ENCODE measurements at places on chromosomes 1 and 21.

DNA sequence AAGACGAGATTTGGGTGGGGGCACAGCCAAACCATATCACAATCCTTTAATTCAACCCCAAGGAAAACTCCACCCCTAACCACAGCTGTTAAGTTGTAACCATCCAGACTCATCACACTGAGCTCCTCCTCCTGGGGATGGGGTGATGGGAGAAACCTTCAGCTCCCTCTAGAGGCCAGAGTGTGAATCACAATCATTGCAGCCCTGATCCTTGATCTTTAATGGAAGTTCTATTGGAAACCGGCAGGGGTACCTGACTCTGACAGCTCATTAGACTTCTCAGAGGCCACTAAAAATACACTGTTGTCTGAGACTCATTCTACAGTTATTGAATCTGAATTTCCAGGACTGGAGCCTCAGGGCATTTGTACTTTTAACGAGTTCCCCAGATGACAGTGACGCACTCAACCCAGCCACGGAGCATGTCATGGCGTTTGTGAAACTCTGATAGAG lies 127.2 kb downstream of the IGSF21 start:
- peak; percentile 33 for DNase-seq

- DNase-seq, result peak; percentile 86
Observed at GRCh38 chr1:203320591-203321272, 15.4 kb downstream of the BTG2 start.

DNA sequence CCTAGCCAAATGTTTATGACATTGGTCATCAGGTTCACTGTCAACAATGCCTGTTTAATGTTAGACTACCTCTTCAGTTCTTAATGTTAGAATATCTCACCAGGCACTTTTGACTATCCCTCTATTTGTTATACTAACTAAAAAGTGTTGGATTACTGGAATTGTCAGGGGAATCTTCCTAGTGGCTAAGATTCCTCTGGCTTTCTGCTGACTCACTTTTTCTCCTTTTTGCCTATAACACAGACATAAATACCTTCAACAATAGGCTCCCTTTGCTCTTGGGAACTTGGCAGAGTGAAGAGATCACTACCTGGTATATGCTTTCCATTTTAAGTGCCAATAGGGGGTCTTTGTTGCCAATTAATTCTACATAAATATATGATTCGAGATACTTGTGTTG lies 68.5 kb downstream of the TMEM200B start:
- no peak for DNase-seq

DNA sequence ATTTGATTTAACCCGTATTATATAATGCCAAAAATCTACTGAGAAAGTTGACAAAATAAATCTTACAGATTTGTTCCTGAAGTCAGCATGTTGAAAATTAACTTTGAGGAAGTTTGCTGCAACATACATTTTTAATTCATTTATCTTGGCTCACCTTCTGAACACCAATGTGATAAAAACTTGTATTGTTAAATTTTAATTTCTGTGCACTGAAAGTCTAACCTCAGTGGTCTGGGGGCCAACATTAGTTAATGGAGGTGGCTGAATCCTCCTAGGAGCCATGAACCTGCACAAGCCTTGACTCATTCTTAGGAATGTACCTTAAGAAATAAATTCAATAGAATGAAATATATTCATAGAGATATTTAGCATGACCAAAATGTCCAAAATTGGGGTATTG lies 95.3 kb downstream of the ADSS2 start:
- DNase-seq, result no peak

- no peak for DNase-seq
Observed at GRCh38 chr21:45388611-45389296, 16.2 kb upstream of the COL18A1 start.

DNA sequence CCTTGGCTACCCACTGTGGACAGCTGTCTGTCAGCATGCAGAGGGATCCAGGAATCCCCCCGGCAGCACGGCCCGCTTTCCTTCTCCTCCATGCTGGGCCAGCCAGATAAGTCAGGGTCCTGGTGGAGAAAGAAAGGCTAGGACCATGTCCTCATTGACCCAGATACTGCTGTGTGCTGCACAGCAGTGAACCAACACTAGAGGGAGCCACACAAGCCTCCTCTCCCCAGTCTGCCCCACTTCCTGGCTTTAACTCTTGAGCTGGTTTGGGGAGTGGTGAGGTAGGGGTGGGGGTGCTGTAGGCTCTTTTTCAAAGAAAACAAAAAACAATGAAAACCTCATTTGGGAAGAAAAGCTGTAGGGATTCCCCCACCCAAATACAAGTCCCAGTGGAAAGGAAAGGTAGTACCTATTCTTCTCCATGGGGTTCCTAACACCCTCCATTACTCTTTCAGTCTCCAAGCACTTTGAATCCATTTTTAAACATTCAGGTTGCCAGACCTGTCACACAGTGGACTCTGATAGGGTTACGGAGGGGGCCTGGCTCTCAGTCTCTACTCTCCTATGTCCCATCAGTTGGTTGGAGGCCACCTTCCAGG lies 84.9 kb upstream of the CD1D start:
- no peak for DNase-seq

DNA sequence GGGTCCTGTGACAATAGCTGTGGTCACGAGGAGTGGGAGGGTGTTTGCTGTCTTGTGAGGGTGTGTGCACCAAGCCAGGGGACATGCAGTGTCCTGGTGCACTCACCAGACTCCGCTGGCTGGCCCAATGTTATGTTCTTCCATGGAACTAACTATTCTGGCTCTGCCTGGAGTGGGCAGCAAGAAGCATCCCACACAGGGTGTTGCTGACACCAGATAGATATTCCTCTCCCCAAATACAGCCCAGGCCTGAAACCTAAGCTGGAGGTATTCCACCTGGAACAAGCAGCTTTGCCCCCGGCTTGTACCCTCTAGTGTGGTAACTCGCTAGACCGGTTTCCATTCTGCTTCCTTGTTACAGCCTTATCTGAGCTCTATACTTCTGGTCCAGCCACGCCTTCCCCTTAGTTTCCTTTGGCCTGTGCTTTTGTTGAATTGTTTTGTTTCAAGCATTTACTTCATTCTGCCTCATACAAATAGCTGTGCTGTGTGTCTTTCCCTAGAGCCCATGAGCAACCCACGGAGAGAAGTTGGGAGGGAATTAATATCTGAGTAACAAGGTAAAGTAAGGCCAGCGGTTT lies 14.7 kb upstream of the LY9 start:
- DNase-seq, result no peak

GRCh38 chr1:172616636-172617035 lies 42.3 kb upstream of the FASLG start:
- peak; percentile 21 for DNase-seq

DNA sequence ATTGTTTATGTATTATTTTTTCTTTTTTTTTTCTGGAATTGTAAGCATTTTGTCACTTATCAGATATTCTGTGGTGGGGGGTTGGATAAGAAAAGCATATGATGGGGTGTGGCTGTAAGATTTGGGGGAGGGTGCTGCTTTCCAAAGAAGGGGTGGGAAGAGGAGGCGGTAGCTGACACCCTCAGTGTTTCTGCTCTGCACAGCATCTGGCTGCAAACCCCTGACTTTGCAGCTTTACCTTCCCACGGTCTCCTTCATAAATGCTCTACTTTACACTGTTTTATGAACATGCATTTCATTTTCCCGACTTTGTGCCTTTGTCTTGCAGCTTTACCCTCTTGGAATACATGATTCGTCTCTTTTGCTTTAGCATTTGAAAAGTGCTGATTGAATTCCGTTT lies 7.6 kb downstream of the FMN2 start:
- no peak for DNase-seq

DNA sequence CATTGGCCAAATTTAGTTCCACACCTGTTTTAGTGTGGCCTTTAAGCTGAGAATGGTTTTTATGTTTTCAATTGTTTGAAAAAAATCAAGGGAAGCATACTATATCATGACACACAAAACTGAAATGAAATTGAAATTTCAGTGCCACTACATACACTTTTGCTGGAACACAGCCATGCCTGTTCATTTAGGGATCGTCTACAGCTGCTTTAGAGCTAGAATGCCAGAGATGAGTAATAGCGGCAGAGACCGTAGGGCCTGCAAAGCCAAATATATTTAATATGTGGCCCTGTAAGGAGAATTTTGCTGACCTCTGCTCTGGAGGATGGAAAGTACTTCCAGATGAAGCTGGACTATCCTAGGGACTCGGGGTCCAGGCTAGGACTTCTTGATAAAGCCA lies 62.5 kb upstream of the LYST start:
- no peak for DNase-seq

- DNase-seq, result no peak
Observed at GRCh38 chr21:16570856-16571255, 841.1 kb downstream of the USP25 start.

- DNase-seq, result no peak
Observed at GRCh38 chr1:41353744-41354143, 7.5 kb upstream of the FOXO6 start.

DNA sequence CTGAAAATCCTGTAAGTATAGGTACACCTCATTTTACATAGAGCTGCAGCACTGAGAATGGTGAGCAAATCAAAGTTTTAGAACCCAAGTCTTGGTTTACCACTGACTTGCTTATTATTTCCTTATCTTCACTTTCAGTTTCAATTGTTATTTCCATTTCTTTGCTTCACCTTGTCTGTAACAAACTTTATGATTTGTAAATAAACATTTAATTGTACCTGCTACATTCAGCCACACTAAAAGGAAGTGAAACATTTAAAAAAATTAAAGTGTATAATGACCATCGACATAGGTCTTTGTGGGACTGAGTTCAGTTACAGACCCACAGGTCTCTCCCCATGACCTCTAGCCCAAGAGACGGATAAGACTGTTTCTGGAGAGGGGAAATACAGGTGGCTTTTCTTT lies 34.4 kb downstream of the LGR6 start:
- DNase-seq, result no peak

DNA sequence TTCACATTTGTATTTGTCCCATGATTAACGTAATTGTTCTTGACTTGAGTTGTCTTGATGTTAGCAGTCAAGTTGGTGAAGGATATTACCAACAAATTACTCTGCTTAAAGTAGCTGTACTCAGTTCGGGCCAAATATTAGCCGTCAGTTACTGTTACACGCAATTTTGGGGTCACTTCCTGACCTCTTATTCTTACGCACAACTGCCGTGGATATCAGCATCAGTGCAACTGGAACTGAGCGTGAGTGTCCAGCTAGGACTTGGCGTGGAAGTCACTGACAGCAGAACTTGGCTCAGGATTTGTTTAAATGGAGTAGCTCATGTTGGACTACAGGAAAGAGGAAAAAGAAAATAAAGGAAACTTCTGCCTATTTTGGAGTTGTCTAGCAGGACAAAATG lies 56.4 kb downstream of the ADAMTS1 start:
- no peak for DNase-seq

Measured in Kasumi-1 (cell line).